ENCODE measurements at places on chromosomes 2 and 18.

DNA sequence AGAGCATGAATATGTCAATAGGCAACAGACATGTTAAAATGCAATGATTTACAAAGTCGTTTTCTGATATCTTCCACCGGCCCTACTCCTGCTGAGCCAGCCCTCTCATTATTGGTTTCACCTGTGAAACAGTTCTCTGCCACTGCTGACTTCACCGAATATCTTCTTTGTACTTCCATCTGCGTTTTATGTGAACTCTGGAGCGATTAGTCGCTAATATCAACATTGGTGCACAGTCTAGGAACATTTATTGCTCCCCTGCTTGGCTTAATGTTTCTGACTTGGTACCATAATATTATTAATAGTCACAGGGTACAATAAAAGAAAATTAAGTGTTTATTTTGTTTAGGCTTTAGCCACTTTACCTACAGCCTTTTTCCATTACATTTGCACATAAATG lies 105.5 kb downstream of the NCKAP5 start:
- no peak for DNase-seq

GRCh38 chr18:56351911-56352500 lies 286.4 kb downstream of the TXNL1 start:
- no peak for DNase-seq

GRCh38 chr2:238731961-238732360 lies 115.9 kb upstream of the TWIST2 start:
- DNase-seq = no peak

DNA sequence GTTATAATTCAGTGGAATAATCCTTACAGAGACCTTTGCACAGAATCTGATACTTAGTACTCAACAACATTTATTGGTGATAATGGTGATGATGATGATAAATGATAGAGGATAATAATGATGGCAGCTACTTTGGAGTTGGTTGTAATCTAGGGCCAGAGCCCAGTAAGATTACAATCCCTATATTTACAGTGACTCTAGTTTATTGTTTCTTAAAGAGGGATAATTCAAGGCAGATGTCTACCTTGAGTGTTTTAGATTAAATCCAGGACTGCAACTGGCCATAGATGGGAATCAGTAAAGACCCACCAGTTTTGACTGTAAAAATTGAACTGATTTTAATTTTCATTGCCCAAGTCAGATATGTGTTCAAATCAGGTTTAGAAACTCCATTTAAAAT lies 813.9 kb upstream of the CNTNAP5 start:
- DNase-seq = no peak

DNA sequence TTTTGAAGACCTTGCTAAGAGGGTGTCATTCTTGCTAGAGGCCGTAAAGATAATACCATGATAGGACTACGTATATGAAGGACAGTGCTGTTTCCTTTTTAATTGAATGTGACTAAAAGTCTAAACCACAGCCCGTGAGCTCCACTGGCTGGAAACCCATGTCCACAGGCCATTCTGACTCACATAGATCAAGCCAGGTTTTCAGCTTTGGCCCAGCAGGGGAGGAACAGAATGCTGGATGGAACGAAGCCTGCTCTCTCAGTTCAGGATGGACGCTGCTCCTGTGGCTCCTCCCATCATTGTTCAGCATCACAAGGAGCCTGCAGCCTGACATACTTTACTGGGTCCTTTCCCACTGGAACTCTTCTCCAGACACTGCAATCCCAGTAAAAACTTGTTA lies 47.6 kb downstream of the ALPK2 start:
- DNase-seq = no peak

GRCh38 chr2:171399292-171399691 lies 34.5 kb downstream of the METTL8 start:
- DNase-seq = no peak

DNA sequence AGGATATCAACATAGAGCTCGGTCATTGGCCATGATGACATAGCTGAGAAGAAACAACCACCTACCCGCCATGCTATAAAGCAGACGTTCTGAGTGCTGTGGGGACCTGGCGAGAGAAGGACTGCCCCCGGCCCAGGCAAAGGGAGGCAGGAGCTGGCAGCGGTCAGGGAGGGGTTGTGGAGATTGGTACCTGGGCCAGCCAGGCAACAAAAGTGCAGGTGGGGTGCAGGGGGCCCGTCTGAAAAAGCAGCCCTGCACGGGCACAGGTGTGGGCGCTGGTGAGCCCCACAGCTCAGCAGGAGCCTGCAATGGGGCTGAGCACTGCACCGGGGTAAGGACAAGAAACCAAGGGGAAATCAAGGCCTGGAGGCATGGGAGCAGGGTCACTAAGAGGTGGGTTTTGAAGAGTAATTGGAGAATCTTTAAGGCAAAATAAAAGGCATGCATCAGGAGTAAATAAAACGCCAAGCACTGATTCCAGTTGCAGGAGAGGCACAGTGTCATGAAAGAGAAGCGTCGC lies 464.0 kb downstream of the EIPR1 start:
- no peak for DNase-seq

- DNase-seq = no peak
These were observed 161.1 kb downstream of the CAMKMT start for GRCh38 chr2:44522846-44523245.

GRCh38 chr2:232447638-232448303 lies 8.2 kb upstream of the ALPI start:
- DNase-seq = no peak

DNA sequence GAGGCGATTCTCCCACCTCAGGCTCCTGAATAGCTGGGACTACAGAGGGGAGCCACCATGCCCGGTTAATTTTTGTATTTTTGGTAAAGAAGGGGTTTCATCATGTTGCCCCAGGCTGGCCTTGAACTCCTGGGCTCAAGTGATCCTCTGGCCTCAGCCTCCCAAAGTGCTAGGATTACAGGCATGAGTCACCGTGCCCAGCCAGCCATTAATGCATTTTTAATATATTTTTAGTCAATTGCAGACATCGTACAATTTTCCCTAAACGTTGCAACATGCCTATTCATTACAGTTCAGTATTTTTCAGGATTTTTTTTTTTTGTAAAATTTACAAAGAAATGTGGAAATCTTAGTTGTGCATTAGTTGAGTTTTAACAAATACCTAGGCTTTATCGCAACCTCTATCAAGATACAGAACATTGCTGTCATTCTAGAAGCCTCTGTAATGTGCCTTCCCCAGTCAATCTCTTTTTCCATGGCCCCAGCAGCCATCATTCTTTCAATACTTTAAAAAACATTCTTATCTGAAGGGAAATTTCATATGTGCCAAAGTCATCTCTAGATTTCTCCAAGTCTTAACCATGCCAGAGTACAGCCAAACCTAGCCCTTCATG lies 14.7 kb downstream of the NABP1 start:
- DNase-seq = no peak

DNA sequence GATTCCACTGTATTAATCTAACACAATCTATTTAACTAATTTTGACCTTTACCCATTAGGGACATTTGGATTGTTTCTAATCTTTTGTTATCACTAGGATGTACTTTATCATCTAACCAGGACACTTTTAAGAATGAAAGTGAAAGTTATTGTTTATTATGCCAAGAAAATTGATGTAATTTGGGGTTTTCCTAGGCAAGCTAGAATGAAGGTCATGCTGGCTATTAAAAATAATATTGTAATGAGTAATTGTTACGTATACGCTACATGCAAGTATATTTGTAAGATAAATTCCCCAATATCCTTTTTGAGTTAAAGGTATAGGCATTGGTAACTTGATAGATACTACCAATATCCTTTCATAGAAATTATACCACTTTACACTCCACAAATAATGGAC lies 74.6 kb downstream of the COL5A2 start:
- no peak for DNase-seq

DNA sequence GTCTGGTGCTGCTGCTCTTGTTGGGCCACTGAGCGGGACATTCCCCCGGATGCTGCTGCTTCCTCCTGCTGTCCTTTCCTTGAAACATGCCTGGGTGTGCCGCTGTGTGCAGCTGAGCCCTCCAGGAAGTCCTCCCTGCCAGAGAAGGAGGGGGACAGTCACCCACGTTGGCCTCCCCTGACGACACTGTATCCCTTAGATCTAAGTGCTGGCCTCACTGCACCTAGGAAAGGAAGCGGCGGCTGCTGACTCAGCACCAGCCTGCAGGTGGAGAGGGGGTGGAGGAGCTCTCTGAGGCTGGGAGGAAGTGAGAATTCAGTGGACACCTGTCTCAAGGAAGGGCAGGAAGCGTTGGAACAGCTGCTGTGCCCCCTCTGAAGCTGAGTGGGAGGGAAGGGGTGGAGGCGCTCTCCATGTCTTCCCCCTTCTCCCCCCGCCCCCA lies 239.8 kb downstream of the HAUS1 start:
- peak; percentile 96 for DNase-seq

GRCh38 chr2:147250652-147251356 lies 594.0 kb upstream of the ACVR2A start:
- no peak for DNase-seq

GRCh38 chr2:226137201-226137811 lies 662.3 kb downstream of the IRS1 start:
- no peak for DNase-seq

GRCh38 chr2:177533253-177533652 lies 140.7 kb downstream of the AGPS start:
- no peak for DNase-seq

- no peak for DNase-seq
These were observed 48.3 kb downstream of the CDH2 start for GRCh38 chr18:28128659-28128980.

DNA sequence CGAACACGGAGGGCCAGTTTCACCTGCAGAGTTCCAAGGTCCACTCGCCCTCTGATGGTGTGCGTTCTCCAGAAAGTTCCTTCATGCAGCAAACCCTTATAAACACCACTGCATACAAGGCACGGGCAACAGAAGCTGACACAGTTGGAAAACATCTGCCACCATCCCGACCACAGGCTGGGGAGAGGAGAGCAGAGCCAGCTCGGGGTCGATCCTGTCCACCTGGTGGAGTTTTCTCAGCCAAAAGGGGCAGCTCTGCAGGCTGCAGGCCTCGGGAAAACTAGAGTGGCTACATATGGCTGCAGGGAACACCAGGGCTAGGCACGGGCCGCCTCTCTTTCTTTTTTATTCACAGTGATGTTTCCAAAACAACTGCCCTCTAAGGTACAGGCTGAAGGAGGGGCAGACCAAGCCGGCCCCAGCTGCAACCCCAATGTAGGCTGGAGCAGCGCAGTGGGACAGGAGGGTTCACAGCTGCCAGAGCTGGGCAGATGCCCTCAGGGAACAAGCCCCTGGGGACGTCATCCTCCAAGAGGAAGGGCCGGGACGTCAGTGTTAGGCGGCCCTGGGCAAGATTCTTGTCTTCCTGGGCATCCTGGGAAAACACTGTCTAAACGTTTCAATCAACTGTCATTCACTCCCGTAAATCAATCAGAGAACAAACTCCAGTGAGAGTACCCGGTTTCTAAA lies 274.7 kb downstream of the TWIST2 start:
- no peak for DNase-seq

GRCh38 chr2:121803503-121803902 lies 48.1 kb downstream of the TSN start:
- peak; percentile 91 for DNase-seq

DNA sequence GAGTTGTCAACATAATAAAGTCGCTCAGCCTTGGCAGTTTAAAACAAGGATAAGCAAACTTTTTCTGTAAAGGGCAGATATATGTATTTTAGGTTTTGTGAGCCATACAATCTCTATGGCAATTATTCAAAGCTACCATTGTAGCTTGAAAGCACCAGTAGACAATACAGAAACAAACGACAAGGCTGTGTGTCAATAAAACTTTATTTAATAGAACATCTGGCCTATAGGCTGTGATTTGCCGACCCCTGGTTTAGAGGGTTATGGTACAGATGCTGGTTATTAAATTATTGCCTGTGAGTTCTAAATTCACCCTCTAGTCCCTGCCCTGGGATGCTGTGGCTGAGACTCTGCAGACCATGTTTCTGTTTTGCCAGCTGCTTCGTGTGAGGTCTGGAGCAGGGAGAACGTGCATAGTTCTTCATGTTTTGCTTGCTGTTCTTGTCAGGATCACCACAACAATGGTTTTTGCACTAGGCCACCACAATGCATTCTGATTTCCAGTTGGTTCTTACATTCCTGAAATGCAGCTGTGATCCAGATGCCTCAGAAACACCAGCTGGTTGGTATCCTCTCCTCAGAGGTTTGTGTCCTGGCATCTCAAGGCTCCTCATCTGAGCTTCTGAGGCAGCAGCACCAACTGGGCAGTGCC lies 46.6 kb downstream of the ICOS start:
- no peak for DNase-seq

DNA sequence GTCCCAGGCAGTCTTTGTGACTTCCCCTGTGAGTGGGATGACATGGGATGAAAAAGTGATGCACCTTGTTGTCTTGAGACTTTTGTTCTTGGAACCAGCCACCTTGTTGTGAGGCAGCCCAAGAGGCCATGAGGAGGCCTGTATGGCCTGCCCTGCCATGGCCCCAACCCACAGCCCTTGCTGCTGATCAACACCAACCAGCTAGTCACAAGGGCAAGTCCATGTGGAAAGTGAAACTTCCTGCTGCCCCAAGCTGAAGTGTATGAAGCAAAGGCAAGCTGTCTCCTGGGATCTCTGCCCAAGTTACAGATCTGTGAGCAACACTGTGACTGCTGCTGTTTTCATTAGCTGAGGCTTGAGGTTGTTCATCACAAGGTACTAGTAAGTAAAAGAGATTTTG lies 21.6 kb downstream of the TMEM18 start:
- no peak for DNase-seq

GRCh38 chr2:174477759-174478158 lies 9.1 kb downstream of the GPR155 start:
- DNase-seq = no peak

GRCh38 chr2:64029116-64029665 lies 10.0 kb upstream of the VPS54 start:
- peak; percentile 52 for DNase-seq

DNA sequence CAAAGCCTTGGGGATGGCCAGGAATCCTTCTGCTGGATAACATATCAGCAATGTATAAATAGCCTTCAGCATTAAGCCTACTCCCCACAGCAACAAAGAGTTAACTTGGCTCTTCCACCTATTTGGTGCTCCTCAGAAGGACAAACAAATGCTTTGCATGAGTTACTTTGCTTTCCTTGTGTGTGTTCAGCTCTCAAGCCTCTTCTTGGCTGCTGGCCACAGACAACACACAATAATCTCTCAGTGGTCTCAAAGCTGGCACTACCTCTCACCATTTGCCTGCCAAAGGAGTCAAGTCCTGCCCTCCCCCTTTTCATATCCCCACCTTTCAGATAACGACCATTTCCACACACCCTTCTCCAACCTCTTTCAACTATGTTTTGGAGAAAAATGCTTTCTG lies 17.5 kb downstream of the FTCDNL1 start:
- DNase-seq = peak; percentile 56

DNA sequence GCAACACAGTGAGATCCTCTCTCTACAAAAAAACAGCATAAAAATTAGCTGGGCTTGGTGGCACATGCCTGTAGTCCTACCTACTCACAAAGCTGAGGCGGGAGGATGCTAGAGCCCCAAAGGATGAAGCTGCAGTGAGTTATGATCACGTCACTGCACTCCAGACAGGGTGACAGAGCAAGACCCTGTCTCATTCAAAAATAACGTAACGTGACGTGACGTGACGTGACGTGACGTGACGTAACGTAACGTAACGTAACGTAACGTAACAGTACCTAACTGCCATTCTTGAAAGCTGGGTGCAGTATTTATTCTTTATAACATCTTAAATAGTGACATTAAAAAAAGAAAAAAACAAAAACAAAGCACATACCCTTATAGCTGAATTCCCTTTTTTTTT lies 51.7 kb downstream of the NOL10 start:
- no peak for DNase-seq

Data from DMS53 (cell line).